ENCODE measurements at places on chromosomes 12 and 14. TPM values are rescaled to one million over a fixed set of nuclear protein-coding genes. Genes with fewer than 3 reads are reported as not detected.

DNA sequence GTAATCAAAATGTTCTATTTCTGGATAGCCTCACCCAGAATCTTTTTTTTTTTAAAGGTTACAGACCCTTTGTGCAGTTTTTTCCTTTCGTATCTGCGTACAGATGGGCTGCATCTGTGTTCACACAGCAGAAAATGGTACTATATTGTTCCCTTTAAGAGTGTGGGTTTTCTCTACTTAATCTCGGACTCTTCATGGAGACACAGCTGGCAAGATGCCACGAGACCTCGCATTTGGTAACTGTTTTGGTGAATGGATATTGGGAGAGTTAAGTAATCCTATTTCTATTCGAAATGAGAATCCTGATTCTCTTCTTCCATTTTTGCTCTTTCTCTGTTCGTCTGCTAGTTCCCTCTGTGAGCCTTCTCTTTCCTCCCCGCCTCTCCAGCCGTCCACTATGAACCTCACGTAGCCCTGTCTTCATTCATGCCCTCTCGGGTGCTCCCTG is 85.7 kb downstream of the SAMD4A start:
- peak; percentile 61 for DNase-seq

DNA sequence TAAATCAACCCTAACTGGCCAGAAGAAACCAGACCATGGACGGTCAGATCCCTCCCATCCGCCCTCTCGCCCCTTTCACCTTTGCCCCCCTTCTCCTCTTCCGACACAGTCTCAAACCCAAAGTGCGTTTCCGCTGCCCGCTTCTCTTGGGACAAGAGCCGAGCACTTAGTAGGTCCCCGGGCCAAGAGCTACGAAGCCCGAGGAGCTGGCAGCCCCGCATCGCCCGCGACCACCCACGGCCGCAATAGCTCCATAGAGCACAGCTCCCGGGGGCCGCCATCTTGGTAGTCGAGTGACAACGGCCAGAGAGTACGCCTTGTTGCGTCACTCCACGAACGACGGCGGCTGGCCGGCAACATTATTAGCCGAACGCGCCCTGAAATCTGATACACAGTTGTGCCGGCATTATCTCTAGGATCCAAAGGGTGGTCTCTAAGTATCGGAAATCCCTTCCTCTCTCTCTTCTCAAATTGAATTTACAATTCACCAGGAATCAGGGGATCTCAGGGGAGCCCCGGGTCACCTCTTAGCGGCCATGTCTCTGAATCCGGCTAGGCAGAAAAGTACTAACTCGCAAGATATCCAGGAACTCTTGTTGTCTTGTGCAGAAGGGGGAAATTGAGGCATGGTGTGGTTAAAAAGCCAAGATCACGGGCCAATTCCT is at the start of gene COQ5:
COQ5 (minus strand) TSS at position 298 of the 665 bp plus-strand sequence; CDS start at position 281, 17 bp downstream.
- DNase-seq, result peak; percentile 81

DNA sequence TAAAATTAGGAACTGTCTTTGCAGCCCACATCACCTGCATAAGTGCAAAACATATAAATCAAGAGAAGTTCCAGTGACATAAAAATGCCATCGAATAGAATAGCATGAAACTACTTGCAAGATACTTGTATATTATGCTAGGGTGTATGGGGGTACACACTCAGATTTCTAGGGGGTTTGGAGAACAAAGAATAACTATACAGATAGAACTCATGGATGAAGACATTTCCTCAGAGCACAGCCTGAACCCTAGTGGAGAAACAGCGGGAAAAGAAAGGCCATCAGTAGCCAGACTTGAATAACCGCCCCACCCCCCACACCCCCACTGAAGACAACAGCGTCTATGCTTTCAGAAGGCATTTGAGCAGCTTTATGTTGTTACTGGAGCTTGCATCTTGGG is 425.8 kb downstream of the NPAS3 start:
- no peak for DNase-seq

DNA sequence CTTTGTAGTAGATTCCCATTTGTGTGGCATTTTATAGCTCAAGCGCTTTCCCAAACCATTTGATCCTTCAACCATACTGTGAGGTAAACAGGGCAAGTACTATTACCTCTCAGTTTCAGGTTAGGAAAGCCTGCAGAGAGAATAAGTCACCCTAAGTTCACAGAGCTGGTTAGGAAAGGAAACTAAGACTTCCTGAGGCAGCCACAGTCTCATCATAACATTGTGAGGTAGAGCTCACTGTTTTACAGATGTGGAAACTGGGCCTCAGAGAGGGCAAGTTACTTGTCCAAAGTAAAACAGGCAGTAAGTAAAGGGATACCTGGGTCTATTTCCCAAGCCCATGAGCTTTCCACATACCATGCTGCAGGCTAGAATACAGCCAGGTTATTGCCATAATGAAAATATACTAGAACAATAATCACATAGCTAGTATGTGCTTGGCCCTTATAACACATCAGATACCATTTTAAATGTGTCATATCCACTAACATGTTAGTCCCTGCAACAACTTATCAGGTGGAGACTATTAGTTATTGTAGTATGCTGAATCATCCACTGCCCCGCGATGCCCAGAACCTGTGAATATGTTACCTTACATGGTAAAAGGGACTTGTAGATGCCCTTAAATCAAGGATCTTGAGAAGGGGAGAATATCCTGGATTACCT is 150.9 kb upstream of the GRIP1 start:
- DNase-seq, result no peak

GRCh38 chr12:68673788-68674187 is 13.0 kb upstream of the NUP107 start:
- no peak for DNase-seq

DNA sequence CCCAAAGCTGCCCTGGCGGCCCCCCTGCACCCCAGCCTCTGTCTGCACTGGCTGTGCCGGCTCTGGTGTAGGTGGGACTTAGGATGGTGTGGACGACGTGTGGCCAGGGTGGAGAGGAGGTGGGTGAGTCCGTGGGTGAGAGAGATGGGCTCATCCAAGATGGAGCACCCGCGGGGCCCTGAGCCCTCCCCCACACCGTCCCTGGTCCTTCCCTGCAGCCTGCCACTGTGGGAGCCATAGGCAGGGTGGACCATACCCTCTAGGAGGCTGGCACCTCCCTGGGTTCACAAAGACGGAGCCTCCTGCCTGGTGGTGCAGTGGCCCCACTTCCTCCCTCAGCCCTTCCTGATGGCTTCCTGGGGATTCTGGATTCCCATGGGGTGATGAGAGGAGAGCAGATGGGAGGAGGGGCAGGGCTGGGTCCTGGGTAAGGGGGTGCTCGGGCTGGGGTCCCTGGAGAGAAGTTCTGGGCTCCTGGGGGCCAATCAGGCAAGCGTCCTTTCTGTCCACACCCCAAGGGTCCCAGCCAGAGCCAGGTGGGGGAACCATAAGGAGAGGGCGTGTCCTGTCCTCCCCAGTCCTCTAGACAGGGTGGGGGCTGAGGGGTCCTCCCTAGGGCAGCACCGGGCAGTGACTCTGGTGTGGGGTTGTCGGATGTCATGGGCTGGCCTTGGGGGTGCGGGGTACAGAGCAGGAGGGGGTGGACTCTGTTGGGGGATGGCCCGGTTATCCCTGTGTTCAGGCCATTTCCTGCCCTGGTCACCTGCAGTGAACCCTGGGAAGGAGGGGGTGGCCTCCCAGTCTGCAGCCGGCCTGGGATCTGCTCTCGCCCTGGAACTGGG is 384.8 kb downstream of the TMEM121 start:
- no peak for DNase-seq

- no peak for DNase-seq
Measured at GRCh38 chr14:33035416-33036194, 96.9 kb downstream of the NPAS3 start.

DNA sequence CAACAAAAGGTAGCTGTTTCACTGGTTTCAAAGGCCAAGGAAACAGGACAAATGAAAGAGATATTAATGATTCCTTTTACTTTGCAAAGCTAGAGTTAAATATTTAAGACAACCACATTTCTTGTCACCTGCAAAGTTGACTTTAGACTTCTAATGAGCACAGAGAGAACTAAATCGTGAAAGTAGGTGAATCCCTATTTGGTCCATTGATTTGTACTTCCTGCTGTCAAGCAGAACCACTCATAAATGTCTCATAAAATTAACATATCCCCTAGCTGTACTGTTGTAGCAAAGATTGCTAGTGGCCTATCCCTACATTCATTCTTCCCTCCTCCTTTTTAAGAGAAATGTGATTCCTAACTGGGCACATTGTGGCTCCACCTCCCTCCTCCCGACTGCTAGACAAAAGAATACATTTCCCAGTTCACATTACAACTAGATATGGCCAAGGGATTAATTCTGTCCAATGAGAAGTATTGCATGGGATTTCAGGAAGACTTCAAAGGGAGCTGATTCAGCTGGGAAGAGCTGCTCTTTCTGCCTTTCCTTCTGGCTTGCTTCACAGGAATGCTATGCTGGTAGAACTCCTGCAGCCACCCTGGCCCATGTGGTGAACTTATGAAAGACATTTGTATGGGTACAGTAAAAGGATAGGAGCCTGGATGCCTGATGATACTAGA is 227.5 kb upstream of the ABCD2 start:
- DNase-seq, result no peak

DNA sequence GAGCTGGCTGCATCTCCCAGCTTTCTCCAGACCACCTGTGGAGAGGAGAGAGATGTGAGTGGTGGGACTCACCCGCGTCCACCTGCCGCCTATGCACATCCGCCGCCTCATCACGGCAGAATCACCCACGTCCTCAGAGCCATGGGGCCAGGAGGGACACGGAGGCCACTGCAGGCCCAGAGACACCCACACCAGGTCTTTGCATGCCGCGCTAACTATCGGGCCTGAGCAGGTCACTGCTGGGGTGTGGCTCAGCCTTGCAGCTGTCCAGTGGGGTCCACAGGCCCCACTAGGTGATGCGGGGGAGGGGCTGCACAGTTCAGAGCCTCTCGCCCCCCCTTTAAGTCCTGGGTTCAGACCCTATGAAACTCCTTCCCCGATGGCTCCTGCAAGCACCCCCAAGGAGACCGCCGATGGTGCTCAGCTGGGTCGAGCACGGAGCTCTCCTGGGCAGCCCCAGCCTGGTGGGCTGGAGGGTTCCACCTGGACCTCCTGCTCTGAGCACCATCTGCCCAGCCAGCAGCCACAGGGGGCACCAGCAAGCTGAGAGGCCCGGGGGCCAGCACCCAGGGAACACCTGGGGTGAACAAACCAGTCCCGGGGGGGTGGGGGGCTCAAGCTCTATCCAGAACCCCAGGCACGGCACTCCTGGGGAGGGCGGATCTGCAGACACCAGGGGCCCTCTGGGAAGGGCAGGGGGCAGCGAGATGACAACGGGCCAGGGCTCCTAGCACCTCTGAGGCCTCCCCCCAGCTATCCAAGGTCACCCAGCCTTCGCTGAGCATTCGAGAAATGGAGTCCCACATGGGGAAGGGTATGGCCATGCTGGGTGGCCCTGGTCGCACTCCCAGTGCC is 34.3 kb downstream of the CCNK start:
- no peak for DNase-seq

Gene CCDC60
- total RNA-seq, result not detected

Gene IL26
- not detected for total RNA-seq

Gene CLBA1
- total RNA-seq, result 3.3 TPM

Gene ESRRB
- not detected for total RNA-seq

Gene ANO4
- 0.69 TPM for total RNA-seq

Gene OGFOD2
- 13.0 TPM for total RNA-seq
